ENCODE measurements at places on chromosomes 1 and 21. TPM values are rescaled to one million over a fixed set of nuclear protein-coding genes. Genes with fewer than 3 reads are reported as not detected.

- DNase-seq: no peak
- H3K4me3 ChIP-seq: no peak overlapping the region
- no peaks in the 10 kb centered on the region for H3K27me3 ChIP-seq
- H3K27ac ChIP-seq: no peak overlapping the region
- no peaks in the 10 kb centered on the region for H3K36me3 ChIP-seq
- no peaks in the 10 kb centered on the region for H3K4me1 ChIP-seq
These were observed 36.4 kb upstream of the BCL9 start for GRCh38 chr1:147504801-147505311.

GRCh38 chr1:29281571-29281970 lies 45.2 kb downstream of the PTPRU start:
- no peak overlapping the region for H3K4me3 ChIP-seq
- H3K27ac ChIP-seq: no peak overlapping the region
- H3K27me3 ChIP-seq: no peaks in the 10 kb centered on the region

DNA sequence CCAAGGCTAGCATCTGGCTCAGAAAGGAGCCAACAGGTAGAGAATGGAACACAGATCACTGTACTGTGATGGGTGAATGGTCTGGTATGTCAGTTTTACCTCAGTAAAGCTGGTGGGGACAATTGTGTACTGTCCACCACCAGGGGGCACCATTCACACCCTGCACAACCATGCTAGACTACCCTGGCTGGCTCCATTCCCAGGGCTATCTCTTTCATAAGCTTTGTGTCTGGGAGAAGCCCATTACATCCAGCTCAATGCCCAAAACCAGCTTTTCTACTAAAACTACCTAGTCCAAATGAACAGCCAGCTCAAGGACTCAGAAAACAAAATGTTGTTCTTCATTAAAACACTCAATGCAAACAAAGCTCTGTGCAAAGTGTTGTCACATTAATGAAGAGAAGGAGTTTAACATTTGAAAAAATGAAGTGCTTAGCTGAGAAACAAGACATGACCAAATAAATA lies 62.0 kb upstream of the RASAL2 start:
- no peaks in the 10 kb centered on the region for H3K36me3 ChIP-seq
- no peaks in the 10 kb centered on the region for H3K4me1 ChIP-seq
- H3K4me3 ChIP-seq: no peak overlapping the region
- DNase-seq: peak; percentile 33

AUNIP gene
- total RNA-seq: 7.8 TPM

C1orf56 gene
- total RNA-seq: 1.5 TPM
